Fibroblast of skin of abdomen (primary cell): ENCODE measurements at places on chromosomes 5 and 9.
A peak's percentile ranks its signal among the peaks of the same experiment; 100 is the strongest.

DNA sequence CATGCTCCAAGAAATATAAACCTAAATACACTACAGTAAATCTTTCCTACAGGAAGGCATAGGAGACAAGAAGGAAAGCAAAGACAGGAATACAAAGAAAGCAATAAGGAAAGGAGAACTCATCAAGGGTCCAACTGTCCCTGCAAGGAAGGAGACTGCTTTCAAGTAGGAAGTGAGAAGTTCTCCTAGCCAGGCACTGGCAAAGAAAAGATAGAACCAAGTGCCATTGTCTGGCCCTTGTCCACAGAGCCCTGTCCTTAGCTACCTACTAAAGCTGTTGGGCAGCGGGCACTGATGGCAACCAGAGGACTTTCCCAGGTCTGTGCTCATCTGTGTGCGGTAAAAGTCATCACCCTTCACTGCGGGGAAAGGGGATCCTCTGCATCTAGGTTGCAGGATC lies 108.2 kb downstream of the KLHL3 start:
- no peak for DNase-seq

DNA sequence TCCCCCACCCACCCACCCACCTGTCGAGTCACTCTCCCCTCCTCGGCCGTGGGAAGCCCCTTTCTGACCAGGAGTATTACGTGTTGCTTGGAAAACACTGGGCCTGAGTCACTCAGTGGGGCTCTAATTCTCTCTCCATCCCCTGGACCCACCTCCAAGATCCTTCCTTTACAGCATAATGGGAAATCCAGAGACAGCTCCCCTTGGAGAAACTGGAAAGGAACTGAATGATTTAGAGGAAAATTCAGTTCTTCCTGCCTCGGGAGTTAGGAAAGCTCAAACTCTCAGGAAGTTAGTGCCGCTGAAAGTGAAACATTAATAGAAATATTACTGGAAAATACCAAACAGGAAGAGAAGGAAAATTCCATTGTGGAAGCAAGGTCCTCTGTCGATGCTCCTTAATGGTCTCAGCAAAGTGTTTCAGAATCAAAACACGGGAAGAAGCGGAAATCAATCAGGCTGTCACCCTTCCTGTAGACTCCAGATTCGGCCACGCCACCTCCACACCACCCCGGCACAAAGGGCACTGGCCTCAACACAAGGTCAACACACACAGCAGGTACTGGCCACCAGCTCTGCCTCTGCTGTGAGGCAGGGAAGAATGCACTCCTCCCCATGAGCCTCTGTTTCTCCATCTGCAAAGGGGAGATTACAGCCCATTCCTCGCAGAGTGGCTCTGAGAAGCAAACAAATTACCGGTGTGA lies 9.6 kb downstream of the SHB start:
- DNase-seq, result no peak

DNA sequence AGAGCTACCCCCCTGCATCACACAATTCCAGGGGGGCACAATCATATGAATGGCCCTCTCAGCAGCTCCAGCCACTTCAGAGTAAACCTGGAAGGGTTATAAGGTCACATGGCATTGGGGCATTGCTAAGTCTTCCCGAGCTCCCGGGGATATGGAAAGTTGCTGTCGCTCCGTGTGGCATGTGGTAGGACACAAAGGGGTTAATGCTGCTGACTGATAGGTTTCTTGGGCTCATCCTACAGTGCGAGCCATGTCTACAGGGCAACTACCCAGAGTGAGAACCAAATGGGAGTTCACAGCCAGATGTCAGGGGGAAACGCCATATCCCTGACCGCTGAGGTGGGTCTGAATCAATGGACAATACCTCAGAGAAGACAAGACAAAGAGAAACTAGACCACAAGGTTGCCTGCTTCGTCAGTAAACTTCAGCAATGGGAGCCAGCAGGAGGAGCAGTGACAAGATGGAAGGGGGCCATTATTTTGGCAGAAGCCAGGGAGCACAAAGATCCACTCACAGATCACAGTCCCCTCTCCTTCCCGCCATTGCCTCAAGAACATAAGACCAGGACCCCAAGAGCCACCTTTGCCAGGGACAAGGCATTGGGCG lies 52.4 kb upstream of the SHISAL2B start:
- peak; percentile 11 for DNase-seq

GRCh38 chr9:110691002-110691549 lies 22.5 kb downstream of the MUSK start:
- peak; percentile 11 for DNase-seq

DNA sequence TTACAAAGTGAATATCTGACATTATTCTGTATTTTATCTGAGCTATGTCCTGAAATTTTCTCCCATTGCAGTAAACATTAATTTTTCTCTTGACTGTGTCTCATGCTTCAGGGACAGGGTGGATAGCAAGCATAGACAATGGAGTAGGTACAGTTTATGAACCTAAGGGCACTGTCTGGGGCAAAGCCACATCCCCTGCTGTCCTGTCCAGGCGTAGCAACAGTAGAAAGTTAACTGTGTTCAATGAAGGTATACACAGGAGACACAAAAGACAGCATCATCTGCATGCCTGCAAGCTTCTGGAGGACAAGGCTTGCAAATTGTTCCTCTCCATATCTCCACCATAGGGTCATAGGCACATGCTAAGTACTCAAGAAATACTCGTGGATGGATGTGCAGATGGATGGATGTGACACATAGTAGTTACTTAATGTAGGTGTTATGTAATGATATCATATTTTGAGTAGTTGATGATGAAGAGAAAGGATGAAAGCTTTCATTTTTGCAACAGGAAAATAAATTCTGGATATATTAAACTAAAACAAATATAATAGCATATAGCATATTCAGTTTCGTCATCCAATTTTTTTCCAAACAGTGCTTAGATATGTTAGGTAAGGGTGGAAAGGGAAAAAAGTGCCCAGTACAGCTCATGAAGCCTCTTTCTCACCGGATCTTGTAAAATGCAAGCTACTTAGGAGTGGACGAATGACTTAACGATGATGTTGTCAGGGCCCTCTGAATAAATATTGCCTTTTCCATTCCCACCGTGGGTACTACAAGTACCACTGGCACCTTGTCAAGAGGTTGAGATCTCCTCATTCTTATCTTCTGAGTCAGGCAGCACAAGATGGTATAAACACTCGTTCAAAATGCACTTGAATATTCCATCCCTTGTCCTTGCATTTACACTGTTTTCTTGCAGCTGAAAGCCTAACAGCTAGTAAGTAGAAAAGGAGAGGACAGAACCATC lies 19.9 kb upstream of the ZSWIM6 start:
- DNase-seq, result peak; percentile 55

GRCh38 chr5:9540791-9541190 lies 5.1 kb downstream of the SEMA5A start:
- peak; percentile 61 for DNase-seq

DNA sequence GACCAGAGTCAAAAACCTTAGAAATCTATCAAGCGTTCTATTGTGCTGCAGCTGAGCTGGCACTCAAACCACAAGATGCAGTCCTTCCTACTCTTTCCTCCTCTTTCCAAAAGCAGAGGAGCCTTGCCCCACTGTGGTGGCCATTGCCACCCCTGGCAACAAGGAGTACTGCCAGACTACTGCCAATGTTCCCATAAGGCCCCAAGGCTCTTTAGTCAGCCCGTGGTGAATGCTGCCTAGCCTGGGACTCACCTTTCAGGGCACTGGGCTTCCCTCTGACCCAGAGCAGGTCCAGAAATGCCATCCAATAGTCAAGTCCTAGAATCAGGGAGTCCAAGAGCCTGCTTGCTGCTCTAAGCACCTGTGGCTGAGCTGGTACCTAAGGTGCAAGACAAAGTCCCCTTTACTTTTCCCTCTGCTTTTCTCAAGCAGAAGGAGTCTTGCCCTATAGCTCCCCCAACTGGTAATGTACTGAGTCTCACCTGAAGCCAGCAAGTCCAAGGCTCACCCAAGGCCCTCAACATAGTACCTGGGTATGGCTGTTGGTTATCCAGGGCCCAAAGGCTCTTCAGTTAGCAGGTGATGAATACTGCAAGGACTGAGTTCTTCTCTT lies 219.4 kb downstream of the ATPSCKMT start:
- peak; percentile 18 for DNase-seq
